ENCODE measurements at places on chromosomes 13 and 19. TPM values are rescaled to one million over a fixed set of nuclear protein-coding genes. Genes with fewer than 3 reads are reported as not detected.

The HSPB6 gene
- total RNA-seq, result 0.14 TPM

The CA11 gene
- 6.6 TPM for total RNA-seq

GRCh38 chr13:20006206-20006605, 47.7 kb downstream of the ZMYM2 start:
- DNase-seq, result no peak

DNA sequence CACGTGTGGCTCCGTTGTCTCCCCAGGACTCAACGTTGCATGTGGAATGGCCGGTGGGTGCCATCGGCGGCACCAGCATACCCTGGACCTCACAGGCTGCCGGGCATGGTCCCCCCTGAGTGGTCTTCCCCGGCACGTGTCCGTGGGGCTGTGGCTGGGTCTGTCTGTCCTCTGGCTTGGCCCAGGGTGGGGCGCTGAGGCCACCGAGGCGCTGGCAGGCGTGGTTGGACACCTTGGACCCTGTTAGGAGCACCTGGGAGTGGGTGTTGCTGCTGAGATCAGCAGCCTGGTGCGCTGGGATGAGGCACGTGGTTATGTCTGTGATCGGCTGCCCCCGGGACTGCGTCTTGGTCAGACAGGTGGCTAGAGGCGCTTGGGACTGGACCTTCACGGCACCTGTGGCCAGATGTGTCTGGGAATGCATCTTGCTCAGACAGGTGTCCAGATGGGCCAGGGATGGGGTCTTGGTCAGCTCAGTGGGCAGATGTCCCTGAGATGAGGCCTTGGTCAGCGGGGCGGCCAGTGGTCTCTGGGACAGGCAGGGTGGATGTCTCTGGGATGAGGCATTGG, 9.2 kb downstream of the IQCN start:
- no peak for DNase-seq

DNA sequence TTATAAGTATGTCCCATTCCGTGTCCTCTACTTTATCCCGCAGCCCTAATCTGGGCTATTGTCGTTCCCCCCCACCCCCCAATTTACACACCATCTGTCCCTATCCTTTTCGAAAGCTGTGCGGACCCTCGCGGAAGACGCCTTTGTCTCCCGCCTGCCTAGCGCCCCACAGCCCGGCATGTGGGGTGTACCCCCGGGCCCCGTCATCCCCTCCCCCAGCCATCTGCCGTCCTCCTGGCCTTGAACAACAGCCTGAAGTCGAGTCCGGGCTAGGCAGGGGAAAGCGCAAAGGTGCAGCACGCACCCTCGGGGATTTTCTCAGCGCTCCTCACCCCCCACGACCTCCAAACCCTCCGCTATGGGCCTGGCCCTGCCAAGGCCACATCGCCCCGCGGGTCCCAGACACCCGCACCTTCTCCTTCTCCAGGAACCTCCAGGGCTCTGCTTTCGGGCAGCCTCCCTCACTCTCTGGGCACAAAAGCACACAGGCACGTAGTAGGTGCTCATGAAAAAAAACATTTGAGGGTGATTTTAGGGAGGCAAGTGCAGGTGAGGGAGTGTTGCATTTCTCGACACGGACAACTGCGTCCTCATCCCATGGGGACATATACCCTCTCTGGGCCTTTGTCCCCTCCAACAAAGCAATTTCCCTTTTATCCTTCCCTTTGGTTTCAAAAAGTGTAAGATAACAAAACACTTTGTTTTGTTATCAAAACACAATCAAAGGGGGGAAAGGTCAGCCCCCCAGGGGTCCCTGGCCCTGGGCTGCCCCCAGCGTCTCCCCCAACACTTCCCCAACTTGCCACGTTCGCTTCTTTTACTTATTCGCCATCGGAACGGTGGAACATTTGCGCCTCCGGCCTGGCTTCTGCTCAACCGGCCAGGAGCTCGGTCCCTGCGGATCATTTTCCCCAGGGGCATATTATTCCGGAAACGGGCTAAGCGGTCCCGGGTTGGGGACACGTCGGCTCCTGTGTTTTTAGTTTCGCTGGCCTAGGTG, 16.4 kb downstream of the CCDC124 start:
- DNase-seq, result no peak
